Esophagus mucosa (tissue), 1 donor: ENCODE measurements at places on chromosomes 5 and 9. TPM values are rescaled to one million over a fixed set of nuclear protein-coding genes. Genes with fewer than 3 reads are reported as not detected.

The MSX2 gene
- 1.3 TPM for total RNA-seq

DNA sequence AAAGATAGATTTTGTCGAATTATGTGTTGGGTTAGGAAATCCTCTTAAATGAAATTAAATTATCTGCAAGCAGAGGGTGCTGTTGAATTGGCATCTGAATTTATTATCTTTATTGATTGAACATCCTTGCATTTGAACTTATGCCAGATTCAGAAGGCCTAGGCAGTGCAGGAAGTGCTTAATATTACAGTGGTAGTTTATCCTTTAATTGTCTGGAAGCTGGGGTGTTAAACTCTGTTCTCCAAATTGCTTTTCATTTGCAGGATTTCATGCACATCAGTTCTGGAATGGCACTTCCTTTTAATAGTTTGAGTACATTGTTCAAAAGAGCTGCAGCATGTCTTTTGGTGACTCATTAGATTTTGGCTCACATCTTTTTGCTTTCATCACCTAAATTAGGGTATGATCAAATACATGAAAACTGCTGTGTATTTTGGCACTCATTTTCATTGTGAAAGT is 186.3 kb downstream of the KDM4C start:
- peak; percentile 79 for ATAC-seq

GRCh38 chr5:40733879-40734563 is 21.7 kb downstream of the TTC33 start:
- no peak for ATAC-seq

The GRIN1 gene
- total RNA-seq, result 0.12 TPM
